ENCODE measurements at places on chromosomes 6 and 20. TPM values are rescaled to one million over a fixed set of nuclear protein-coding genes. Genes with fewer than 3 reads are reported as not detected.

DNA sequence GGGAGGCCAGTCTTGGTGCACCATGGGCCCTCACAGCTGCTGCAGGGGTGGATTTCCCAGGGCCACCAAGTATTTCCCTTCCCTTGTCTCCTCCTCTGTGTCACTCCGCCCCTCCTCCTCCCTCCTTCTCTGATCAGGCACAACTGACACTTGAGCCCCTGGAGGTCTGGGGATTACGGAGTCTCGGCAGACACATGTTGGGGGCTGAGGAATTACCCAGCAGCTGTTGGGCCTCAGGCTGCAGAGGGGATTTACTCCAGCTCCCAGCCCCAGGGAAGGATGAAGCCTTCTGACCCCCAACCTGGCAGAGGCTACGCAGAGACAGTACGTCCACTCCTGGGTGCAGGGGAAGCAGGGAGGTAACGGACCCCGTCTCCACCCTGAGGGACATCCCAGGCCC is 420.5 kb upstream of the SULF2 start:
- DNase-seq, result no peak
- no peak overlapping the region for H3K4me3 ChIP-seq
- no peaks in the 10 kb centered on the region for H3K36me3 ChIP-seq
- H3K27ac ChIP-seq, result no peak overlapping the region
- no peaks in the 10 kb centered on the region for H3K4me1 ChIP-seq
- no peaks in the 10 kb centered on the region for H3K27me3 ChIP-seq

GRCh38 chr6:54892831-54893230 is 46.3 kb downstream of the FAM83B start:
- H3K4me3 ChIP-seq, result no peak overlapping the region
- no peak overlapping the region for H3K27ac ChIP-seq
- no peaks in the 10 kb centered on the region for H3K27me3 ChIP-seq
- no peaks in the 10 kb centered on the region for H3K36me3 ChIP-seq
- no peaks in the 10 kb centered on the region for H3K4me1 ChIP-seq
- no peak for DNase-seq

GRCh38 chr6:16728513-16729182 is 32.6 kb downstream of the ATXN1 start:
- H3K27me3 ChIP-seq, result no peaks in the 10 kb centered on the region
- peaks cover 39% of the 10 kb centered on the region for H3K36me3 ChIP-seq
- DNase-seq, result no peak

DNA sequence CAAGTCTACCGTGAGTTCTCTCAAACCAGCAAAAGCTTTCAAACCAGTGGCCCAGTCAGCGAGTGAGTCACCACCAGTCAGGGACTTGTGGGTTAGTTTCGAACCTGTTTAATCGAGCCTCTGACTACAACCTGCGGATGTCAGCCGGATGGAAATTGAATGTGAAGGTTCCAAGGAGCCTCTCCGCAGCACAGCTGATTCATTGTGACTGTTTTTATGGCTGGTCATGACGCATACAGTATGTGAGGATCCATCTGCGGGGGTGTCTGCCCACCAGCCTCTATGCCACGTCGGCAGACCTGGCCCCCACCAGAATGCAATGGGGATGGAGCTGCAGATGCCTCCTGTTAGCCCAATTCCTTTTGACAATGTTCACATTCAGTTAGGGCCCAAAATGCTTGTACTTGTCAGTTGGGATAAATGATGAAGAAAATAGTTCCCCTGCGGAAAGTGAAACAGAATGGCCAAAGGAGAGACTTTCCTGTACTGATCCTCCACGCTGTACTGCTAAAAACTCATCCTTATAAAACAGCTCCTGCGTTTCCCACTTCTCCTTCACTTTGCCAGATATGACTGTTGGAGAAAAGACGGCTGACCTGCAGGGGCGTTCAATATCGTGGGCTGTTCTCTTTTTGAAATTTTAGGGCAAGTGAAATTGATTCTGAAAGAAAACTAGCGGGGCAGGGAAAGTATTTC is 206.6 kb downstream of the TFAP2B start:
- H3K36me3 ChIP-seq, result no peaks in the 10 kb centered on the region
- H3K27ac ChIP-seq, result no peak overlapping the region
- DNase-seq, result no peak
- no peak overlapping the region for H3K4me3 ChIP-seq

- H3K27ac ChIP-seq, result no peak overlapping the region
- peaks cover 13% of the 10 kb centered on the region for H3K36me3 ChIP-seq
Measured at GRCh38 chr6:83097204-83097603, 29.7 kb downstream of the DOP1A start.

- H3K4me3 ChIP-seq, result no peak overlapping the region
- H3K4me1 ChIP-seq, result no peaks in the 10 kb centered on the region
- H3K27ac ChIP-seq, result no peak overlapping the region
- no peaks in the 10 kb centered on the region for H3K36me3 ChIP-seq
Measured at GRCh38 chr20:14334306-14334930, 3.0 kb downstream of the FLRT3 start.

GRCh38 chr20:33994222-33994913 is 657 bp downstream of the RALY start:
- DNase-seq, result peak; percentile 88
- peak overlapping the region; percentile 96 for H3K27ac ChIP-seq
- H3K4me3 ChIP-seq, result peak overlapping the region; percentile 94
- peaks cover 61% of the 10 kb centered on the region for H3K4me1 ChIP-seq
- H3K27me3 ChIP-seq, result no peaks in the 10 kb centered on the region

DNA sequence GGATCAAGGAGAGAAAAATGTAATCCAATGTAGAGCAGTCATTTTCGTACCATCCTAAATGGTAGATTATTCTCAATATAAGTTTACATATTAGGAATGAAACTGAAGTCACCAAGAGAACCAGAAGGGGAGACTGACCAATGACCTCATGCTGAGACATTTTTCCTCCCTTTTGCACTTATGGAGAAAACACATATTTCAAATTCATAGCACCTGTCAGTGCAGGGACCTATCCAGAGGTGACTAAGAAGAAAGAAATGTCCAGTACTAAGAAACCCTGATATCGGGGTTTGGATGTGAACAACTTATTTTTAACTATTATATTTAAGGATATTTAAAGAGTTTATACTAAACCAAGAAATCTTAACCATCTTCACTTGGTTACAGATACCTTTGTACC is 16.6 kb upstream of the LYRM2 start:
- DNase-seq, result no peak
- H3K27me3 ChIP-seq, result no peaks in the 10 kb centered on the region
- no peaks in the 10 kb centered on the region for H3K4me1 ChIP-seq
- peaks cover 9% of the 10 kb centered on the region for H3K36me3 ChIP-seq
- H3K27ac ChIP-seq, result no peak overlapping the region

GRCh38 chr20:58897488-58897887 is 45.0 kb downstream of the GNAS start:
- H3K4me1 ChIP-seq, result peaks cover 79% of the 10 kb centered on the region
- H3K27ac ChIP-seq, result peak overlapping the region; percentile 88
- H3K36me3 ChIP-seq, result peaks cover 55% of the 10 kb centered on the region
- DNase-seq, result no peak
- no peaks in the 10 kb centered on the region for H3K27me3 ChIP-seq

DNA sequence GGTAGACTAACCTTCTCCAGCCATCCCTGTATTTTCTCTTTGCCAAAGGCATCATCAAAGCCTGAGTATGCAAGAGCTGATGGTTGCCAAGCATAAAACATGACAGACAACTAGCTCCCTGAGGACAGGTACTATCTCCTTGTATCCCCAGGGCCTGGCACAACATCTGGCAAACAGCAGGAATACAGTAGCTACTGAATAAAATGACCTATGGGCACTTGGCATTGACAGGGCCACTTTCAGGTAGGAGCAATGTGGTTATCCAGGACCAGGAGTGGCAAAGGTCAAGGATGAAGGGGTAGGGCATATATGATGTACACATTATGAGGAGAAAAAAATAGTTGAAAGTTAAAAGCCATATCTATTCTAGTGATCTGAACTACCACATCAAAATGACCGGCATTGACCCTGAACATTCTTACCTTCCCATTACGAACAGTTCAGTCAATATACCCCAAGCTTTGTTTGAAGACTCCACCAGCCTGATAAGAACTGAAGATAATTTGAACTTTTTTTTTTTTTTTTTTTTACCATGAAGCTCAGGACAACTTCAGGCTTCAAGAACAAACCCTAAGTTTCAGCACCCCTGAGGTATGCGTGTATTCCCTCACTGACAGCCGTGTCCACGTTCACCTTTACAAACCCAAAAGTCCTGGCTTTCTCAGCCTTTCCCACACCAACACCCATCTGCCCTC is 12.3 kb downstream of the ABHD12 start:
- no peak overlapping the region for H3K27ac ChIP-seq
- H3K4me1 ChIP-seq, result peaks cover 11% of the 10 kb centered on the region
- peaks cover 12% of the 10 kb centered on the region for H3K36me3 ChIP-seq
- H3K27me3 ChIP-seq, result no peaks in the 10 kb centered on the region
- no peak for DNase-seq
- H3K4me3 ChIP-seq, result no peak overlapping the region

DNA sequence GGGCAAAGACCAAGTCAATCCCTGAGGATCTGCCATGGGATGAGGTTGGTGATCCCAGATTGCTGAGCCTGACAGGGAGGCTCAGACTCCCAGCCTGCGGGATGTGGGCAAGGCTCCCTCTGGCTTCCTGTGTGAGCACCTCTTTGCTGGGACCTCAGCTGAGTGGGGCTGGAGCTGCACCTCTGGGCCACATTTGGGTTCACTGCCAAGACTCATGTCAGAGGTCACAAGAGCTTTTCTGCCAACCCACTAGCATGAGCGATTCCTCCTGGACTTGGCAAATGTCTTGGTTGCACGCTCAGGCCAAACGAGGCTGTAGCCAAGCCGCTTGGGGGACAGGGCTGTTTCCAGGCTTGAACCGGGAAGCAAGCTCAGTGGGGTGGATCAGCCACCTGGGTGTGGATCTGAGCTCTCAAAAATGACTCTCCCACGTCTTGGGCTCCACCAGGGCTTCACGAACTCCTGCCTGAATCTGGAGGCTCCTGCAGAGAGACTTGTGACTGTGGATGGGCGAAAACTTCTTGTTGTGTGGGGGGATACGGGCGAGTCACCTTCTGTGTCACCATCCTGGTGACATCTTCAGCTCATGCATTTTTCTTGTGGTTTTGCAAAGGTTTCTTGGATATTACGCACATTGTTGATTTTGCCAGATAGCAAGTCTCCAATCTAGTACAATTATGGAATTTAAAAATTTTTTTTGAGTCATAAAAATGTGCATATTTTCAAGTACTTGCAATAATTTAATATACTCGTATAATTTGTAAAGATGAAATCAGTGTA is 359.5 kb downstream of the CDH4 start:
- no peak overlapping the region for H3K4me3 ChIP-seq
- no peak for DNase-seq
- no peaks in the 10 kb centered on the region for H3K27me3 ChIP-seq
- no peaks in the 10 kb centered on the region for H3K36me3 ChIP-seq
- no peaks in the 10 kb centered on the region for H3K4me1 ChIP-seq

- no peak for DNase-seq
- H3K27me3 ChIP-seq, result no peaks in the 10 kb centered on the region
- H3K27ac ChIP-seq, result no peak overlapping the region
- H3K4me3 ChIP-seq, result no peak overlapping the region
- no peaks in the 10 kb centered on the region for H3K36me3 ChIP-seq
Measured at GRCh38 chr6:140441256-140441655, 1066.8 kb upstream of the CITED2 start.

DNA sequence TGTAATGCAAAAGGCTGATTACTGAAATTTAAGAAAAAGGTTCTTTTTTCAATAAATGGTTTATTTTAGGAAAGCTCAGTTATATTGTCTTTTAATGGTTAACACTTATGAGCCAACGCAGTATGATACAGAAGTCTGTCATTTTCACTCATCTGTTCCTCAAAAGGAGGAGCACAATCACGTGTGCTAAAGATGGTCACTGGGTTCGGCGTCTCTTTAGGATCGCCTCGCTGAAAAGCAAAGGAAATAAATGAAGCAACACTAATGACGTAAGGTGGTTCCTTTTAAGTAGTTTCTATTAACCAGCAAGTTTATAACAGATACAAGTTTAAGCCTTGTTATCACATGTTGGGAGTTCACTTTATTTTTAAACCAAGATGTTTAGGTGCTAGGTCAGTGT is 125.7 kb downstream of the MAP3K4 start:
- no peaks in the 10 kb centered on the region for H3K27me3 ChIP-seq
- peaks cover 65% of the 10 kb centered on the region for H3K36me3 ChIP-seq
- no peak overlapping the region for H3K4me3 ChIP-seq
- DNase-seq, result no peak
- H3K27ac ChIP-seq, result no peak overlapping the region

DNA sequence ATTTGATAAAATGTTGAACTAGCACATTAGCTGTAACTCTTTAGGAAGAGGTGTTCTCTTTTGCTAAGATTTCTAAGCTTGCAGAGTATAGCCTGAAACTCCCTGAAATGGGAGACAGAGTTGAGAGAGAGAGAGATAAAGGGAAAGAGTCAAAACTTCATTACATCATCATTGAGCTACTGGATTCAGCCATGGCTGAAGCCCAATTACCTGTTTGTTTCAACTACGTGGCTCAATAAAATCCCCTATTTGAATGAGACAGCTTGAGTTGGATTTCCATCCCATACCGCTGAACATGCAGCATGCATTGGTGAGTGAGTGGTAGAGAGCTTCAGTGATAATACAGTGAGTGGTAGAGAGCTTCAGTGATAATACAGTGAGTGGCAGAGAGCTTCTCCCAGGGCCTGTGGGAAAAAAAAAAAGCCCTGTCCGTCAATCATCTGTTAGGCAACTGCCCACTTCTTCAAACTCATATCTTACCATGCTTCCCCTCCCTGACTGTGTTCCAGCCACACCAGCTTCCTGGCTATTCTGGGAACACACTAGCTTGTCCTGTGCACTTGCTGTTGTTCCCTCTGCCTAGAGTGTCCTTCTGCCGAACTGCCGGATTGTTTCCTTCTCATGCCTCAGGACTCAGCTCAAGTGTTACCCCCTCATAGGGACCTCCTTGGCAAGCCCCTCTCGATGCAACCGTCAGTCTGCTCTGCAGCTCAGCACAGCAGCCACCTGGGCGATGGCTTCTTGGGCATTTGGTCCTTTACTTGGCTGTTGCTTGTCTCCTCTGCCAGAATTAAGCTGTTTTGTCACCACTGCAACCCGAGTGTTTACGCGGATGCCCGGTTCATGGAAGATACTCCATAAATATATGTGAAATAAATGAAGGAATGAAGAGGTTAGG is 91.3 kb upstream of the EYA2 start:
- H3K36me3 ChIP-seq, result no peaks in the 10 kb centered on the region
- H3K4me1 ChIP-seq, result no peaks in the 10 kb centered on the region
- DNase-seq, result no peak
- no peak overlapping the region for H3K27ac ChIP-seq

- H3K4me1 ChIP-seq, result peaks cover 61% of the 10 kb centered on the region
- DNase-seq, result no peak
- H3K4me3 ChIP-seq, result no peak overlapping the region
- H3K27ac ChIP-seq, result no peak overlapping the region
- H3K27me3 ChIP-seq, result no peaks in the 10 kb centered on the region
- peaks cover 48% of the 10 kb centered on the region for H3K36me3 ChIP-seq
Measured at GRCh38 chr20:32411955-32412706, 54.0 kb downstream of the ASXL1 start.

GRCh38 chr6:24330137-24330732 is 27.6 kb downstream of the DCDC2 start:
- H3K27ac ChIP-seq, result no peak overlapping the region
- peaks cover 8% of the 10 kb centered on the region for H3K27me3 ChIP-seq
- no peaks in the 10 kb centered on the region for H3K36me3 ChIP-seq
- H3K4me3 ChIP-seq, result no peak overlapping the region

The PPP1R14C gene
- total RNA-seq, result 0.33 TPM

The RSPH4A gene
- 0.44 TPM for total RNA-seq

The ZNF335 gene
- 28.0 TPM for total RNA-seq

The LHFPL5 gene
- not detected for total RNA-seq

The SLC4A11 gene
- 1.8 TPM for total RNA-seq

The FKBP5 gene
- 110 TPM for total RNA-seq

The TCP11 gene
- not detected for total RNA-seq

The HDGFL1 gene
- not detected for total RNA-seq

The ZBP1 gene
- total RNA-seq, result 1.2 TPM

The RWDD1 gene
- total RNA-seq, result 52.5 TPM

The HEY2 gene
- total RNA-seq, result not detected

The SMPDL3A gene
- total RNA-seq, result not detected

The ELOVL4 gene
- 1.7 TPM for total RNA-seq

The NFATC2 gene
- total RNA-seq, result 31.7 TPM

The RPS21 gene
- total RNA-seq, result 2,242 TPM

The ZNF311 gene
- 1.0 TPM for total RNA-seq

All from activated naive CD8-positive, alpha-beta T cell treated with anti-CD3 and anti-CD28 coated beads for 36 hours (primary cell).